ENCODE measurements at places on chromosomes 2 and 18. TPM values are rescaled to one million over a fixed set of nuclear protein-coding genes. Genes with fewer than 3 reads are reported as not detected.

The PGAP1 gene
- total RNA-seq = 15.2 TPM

DNA sequence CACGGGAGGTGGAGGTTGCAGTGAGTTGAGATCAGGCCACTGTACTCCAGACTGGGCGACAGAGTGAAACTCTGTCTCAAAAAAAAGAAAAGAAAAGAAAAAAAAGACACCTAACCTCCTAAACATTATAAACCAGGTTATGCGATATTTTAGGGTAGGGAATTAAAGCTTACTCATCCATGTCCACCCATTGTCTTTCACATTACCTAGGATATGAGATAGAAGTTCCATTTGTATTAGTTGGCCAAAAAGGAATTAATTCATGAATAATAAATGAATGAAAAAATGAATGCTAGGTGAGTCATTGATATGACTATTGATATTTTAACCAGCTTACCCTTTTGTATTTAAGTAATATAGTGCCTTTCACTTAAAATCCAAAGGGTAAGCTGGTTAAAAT lies 132.9 kb downstream of the FAM161A start:
- H3K4me3 ChIP-seq = no peak overlapping the region
- H3K4me1 ChIP-seq = no peaks in the 10 kb centered on the region
- no peaks in the 10 kb centered on the region for H3K36me3 ChIP-seq
- no peak overlapping the region for H3K27ac ChIP-seq

DNA sequence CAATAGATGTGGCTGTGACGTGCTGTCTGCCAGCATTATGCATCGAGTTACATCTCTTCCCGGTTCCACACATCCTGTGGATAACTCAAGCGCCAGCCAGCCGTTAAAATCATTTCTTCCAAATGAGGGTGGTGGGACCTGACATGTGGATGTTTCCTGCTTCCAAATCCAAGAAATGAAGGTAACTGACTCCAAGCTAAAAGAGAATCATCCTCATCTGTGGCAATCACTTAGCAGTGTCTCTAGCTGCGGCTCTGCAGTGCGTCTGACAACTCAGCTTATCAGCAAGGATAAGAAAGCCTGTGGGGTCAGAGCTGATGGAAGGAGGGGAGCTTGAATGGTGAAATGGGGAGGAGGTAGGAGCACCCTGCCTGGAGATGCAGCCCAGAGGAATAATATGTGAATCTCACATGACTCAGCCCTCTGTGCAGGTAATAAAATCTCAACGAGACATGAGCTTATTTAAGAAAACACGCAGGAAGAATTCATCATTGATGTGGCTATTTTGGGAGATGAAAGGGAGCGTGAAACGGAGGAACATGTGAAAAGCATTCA lies 382.2 kb upstream of the TRIB2 start:
- no peaks in the 10 kb centered on the region for H3K4me1 ChIP-seq
- H3K36me3 ChIP-seq = no peaks in the 10 kb centered on the region
- no peak overlapping the region for H3K4me3 ChIP-seq
- H3K27ac ChIP-seq = no peak overlapping the region

DNA sequence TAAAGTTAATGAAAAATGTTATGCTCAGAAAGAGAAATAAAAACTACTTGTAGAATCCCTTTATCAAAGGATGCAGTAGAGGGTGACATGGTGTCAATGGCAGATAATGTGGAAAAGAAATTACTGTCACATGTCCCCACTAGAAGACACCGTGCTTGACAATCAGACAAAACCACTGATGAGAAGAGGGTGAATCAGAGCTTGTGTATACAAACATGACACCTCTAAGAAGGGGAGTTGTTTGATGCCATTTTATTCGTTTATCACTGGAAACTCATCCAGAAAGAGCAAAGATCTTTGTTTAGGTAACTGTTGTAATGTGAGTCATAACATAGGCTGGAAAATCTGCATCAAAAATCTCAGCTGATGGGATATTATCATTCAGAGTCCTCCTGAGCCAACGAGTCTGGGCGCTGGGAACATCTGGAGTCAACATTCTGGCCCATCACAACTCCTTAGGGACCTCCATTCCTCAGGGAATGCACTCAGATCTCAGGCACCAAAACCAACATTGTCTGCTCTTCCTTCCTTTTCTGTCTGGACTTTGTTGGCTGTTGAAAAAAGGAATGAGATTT lies 49.5 kb upstream of the RAB12 start:
- no peaks in the 10 kb centered on the region for H3K27me3 ChIP-seq
- no peak overlapping the region for H3K4me3 ChIP-seq
- no peak for DNase-seq
- no peaks in the 10 kb centered on the region for H3K4me1 ChIP-seq
- H3K36me3 ChIP-seq = no peaks in the 10 kb centered on the region

- H3K4me3 ChIP-seq = no peak overlapping the region
- no peaks in the 10 kb centered on the region for H3K36me3 ChIP-seq
These were observed 13.6 kb downstream of the CLUL1 start for GRCh38 chr18:610214-610928.

DNA sequence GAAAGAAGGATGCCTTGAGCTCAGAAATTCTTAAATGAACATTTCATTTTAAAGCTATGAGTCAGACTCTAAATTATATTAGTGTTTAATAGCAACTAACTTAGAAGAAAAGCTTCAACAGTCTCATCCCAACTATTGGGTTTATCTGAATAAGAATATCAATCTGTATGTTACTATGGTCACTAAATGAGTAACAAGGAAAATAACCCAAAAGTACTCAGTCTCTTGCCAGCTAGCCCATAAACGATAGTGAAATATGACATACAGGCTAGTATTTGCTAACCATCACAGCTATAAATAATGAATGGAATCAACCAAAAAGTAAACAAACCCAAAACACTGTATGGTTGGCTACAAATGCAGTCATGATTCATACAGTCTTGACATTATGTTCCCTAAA lies 174.9 kb downstream of the RAB3GAP1 start:
- no peak overlapping the region for H3K27ac ChIP-seq
- no peaks in the 10 kb centered on the region for H3K36me3 ChIP-seq
- H3K4me3 ChIP-seq = no peak overlapping the region
- DNase-seq = no peak
- no peaks in the 10 kb centered on the region for H3K27me3 ChIP-seq

DNA sequence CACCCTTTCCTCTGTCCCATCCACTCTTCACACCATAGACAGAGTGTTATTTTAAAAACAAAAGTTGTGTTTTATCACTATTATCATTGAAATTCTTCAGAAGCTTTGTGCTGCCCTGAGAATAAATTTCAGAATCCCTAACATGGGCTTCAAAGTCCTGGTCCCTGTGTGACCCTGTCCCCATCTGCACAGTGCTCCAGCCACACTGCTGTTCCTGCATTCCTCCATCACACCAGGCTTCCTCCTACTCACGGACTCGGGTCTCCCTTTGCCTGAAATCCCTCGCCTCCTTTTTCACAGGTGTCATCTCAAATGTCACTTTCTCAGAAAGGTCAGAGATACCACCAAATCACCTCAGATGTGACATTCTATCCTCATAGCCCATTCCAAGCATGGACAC lies 8.2 kb upstream of the DTNA start:
- H3K4me1 ChIP-seq = no peaks in the 10 kb centered on the region
- no peak overlapping the region for H3K27ac ChIP-seq
- H3K36me3 ChIP-seq = no peaks in the 10 kb centered on the region
- no peak for DNase-seq
- no peaks in the 10 kb centered on the region for H3K27me3 ChIP-seq

DNA sequence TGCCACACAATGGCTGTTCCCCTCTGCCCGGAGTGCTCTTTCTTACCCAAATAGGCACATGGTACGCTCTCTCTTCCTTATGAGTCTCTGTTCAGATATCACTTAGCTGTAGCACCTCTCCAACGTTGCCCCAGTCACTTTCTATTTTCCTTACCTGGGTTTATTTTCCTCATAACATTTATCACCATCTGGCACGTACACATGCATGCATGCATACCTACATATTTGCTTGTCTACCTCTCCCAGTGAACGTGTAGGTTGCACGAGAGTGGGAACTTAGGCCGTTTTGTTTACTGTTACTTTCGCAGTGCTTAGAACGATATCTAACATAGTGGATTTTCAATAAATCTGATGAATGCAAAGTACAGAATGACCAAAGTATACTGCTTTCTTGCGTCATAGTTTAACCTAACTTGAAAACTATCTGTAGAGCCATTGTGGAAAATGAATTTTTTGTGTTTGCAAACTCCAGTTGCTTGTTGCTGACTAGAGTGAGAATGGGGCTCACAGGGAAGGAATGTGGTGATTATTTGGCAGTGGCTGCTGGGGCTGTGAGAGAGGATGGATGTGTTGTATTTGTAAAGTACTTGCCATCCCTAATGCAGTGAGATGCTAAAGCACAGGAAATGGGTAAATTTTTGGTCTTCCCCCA lies 47.1 kb downstream of the ACSL3 start:
- peaks cover 6% of the 10 kb centered on the region for H3K4me1 ChIP-seq
- no peak for DNase-seq
- H3K27me3 ChIP-seq = no peaks in the 10 kb centered on the region

GRCh38 chr2:198499539-198499938 lies 695.1 kb downstream of the PLCL1 start:
- no peak overlapping the region for H3K27ac ChIP-seq
- DNase-seq = no peak
- no peak overlapping the region for H3K4me3 ChIP-seq
- no peaks in the 10 kb centered on the region for H3K4me1 ChIP-seq

DNA sequence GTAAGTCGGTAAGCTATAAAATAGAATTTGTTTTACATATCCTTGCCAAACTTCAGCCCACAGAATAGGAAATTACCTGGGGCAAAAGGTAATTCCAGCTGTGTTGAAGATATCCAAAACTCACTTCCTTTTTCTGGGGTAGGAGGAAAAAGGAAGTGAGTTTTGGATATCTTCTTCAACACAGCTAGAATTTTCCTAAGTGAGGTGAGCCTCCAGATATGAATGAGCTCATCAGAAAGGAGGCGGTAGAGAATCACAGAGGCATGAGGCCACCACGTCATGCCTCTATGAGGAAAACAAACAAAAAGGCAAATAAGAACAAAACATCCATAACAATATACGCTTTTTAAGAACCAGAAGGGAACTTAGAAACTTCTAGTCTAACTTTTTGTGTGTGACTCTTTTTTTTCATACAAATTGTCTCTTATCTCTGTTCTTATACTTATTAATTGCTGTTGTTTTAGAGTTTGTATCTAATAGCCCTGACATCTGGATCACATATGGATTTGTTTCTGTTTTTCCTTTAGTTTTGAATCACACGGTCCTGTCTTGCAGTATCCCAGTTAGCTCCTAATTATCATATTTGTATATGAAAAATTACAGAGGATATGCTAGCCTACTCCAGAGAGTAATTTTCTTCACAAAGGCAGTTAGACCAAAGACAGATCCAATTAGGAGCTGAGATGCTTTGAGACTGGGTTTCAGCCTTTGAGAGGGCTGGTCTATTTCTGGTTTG lies 104.5 kb downstream of the RBM43 start:
- no peaks in the 10 kb centered on the region for H3K4me1 ChIP-seq
- H3K27me3 ChIP-seq = no peaks in the 10 kb centered on the region
- H3K36me3 ChIP-seq = no peaks in the 10 kb centered on the region

GRCh38 chr18:43526426-43527145 lies 249.3 kb upstream of the SYT4 start:
- peaks cover 8% of the 10 kb centered on the region for H3K4me1 ChIP-seq
- no peak overlapping the region for H3K4me3 ChIP-seq
- no peak overlapping the region for H3K27ac ChIP-seq
- no peak for DNase-seq
- no peaks in the 10 kb centered on the region for H3K36me3 ChIP-seq

DNA sequence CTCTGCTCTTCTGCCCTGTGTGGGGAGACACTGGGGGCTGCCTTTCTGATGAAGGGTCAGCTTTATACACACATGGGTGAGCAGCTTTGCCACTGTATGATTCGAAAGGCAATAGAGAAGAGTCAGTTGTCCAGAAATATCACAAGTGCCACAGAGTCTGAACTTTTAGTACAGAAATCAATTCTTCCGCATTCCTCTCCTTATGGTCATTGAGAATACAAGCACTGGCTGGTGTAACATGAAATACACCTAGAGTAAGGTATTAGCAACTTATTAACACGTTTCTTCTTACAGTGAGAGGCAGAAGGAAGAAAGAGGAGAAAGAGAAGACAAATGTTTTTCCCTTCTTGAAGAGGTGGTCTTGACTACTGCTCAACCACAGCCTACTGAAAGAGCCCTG lies 579.2 kb downstream of the ZEB2 start:
- no peak for DNase-seq

GRCh38 chr2:184154438-184154837 lies 443.9 kb upstream of the ZNF804A start:
- no peak for DNase-seq
- H3K4me3 ChIP-seq = no peak overlapping the region
- no peaks in the 10 kb centered on the region for H3K36me3 ChIP-seq
- H3K27me3 ChIP-seq = no peaks in the 10 kb centered on the region
- H3K27ac ChIP-seq = no peak overlapping the region
- H3K4me1 ChIP-seq = no peaks in the 10 kb centered on the region

GRCh38 chr2:30346471-30347169 lies 100.4 kb upstream of the LCLAT1 start:
- H3K36me3 ChIP-seq = no peaks in the 10 kb centered on the region
- H3K27ac ChIP-seq = no peak overlapping the region
- no peak overlapping the region for H3K4me3 ChIP-seq
- no peaks in the 10 kb centered on the region for H3K27me3 ChIP-seq

DNA sequence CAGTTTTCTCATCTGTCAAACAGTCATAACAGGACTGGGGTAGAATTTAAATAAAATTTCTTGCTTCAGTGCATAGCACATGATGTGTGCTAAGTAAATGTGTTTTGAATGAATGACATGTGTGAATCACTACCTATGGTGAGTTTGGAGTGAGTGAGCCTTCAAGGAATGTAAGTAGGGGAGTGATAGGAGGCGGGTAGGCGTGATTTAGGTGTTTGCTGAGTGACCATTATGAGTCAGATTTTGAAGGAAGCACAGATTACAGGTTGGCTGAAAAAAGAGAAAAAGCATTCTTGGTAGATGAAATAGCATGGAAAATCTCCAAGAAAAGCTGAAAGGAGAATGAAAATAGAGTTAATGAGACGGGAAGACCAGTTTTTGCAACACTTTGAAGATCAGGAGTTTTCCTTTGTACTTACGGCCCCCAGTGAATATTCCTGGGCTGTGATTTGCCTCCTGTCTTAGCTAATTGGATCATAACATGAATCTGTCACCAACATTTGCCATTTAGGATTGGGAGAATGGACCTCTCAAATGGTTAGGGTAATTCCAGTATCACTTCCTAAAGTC lies 136.9 kb upstream of the GATA6 start:
- H3K36me3 ChIP-seq = no peaks in the 10 kb centered on the region
- peaks cover 17% of the 10 kb centered on the region for H3K4me1 ChIP-seq
- no peaks in the 10 kb centered on the region for H3K27me3 ChIP-seq
- no peak overlapping the region for H3K4me3 ChIP-seq
- peak overlapping the region; percentile 48 for H3K27ac ChIP-seq

DNA sequence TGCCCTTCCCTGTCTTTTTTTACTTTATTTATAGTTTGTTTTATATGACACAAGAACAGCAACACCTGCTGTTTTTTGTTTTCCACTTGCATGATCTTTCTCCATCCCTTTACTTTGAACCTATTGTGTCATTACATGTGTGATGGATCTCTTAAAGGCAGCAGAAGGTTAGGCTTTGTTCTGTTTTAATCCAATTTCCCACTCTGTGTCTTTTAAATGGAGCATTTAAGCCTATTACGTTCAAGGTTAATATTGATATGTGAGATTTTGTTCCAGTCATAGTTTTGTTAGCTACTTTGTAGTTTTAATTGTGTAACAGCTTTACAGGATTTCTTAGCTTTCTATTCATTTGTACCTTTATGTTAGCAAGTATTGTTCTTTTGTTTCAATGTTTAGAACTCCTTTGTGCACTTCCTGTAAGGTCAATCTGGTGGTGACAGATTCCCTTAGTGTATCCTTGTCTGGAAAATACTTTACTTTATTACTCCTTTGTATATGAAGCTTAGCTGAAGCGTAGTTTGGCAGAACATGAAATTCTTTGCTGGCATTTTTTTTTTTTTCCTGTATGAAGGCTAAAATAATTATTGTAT lies 1443.0 kb upstream of the LRRTM1 start:
- no peak overlapping the region for H3K27ac ChIP-seq
- no peak for DNase-seq
- no peaks in the 10 kb centered on the region for H3K36me3 ChIP-seq
- H3K4me3 ChIP-seq = no peak overlapping the region
